RPMI7951 (cell line): ENCODE measurements at places on chromosomes 4 and X. TPM values are rescaled to one million over a fixed set of nuclear protein-coding genes. Genes with fewer than 3 reads are reported as not detected.
A peak's percentile ranks its signal among the peaks of the same experiment; 100 is the strongest.

DNA sequence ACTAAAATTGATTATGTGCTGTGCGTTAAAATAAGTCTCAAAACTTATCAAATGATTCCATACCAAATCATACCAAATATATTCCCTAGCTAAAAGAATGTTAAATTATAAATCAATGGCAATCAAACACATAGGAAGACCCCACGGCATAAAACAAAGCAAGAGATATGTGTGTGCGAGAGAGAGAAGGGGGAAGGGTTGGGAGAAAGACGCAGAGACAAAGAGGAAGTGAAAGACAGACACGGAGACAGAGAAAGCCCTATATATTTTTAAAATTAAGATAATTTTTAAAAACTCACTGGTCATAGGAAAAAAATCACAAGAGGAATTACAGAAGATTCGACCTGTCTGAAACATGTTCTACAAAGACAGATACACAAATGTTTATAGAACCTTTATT lies 371.4 kb downstream of the NLGN4X start:
- DNase-seq = no peak

- DNase-seq = no peak
Observed at GRCh38 chr4:97475621-97476020, 667.7 kb downstream of the STPG2 start.

GRCh38 chrX:16629909-16630308 lies 20.0 kb upstream of the S100G start:
- DNase-seq = no peak

The FANCB gene
- 13.1 and 16.2 TPM in 2 replicates for total RNA-seq

GRCh38 chr4:80125252-80126177 lies 52.5 kb upstream of the ANTXR2 start:
- DNase-seq = peak; percentile 67

DNA sequence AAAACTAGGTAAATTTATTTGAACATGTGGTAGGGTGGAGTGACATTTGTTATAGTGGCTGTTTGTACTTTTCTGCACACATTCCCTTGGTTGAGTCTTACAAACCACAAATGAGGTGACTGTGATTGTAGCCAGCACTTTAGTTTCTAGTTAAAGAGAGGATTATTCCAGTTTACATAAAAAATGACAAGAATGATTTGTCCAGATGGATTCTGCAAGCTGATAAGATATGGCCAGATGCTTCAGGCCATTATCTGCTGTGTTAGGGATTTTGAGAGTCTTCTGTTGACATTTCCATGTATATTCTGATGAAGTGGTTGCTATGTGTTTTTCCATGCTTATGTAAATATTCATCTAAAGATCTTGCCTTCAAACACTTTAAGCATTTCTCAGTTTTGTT lies 31.0 kb upstream of the PDE5A start:
- no peak for DNase-seq

GRCh38 chr4:30696191-30696590 lies 24.0 kb upstream of the PCDH7 start:
- no peak for DNase-seq

The SULT1E1 gene
- not detected in 2 replicates for total RNA-seq

The RAPGEF2 gene
- 12.7 and 12.9 TPM in 2 replicates for total RNA-seq

DNA sequence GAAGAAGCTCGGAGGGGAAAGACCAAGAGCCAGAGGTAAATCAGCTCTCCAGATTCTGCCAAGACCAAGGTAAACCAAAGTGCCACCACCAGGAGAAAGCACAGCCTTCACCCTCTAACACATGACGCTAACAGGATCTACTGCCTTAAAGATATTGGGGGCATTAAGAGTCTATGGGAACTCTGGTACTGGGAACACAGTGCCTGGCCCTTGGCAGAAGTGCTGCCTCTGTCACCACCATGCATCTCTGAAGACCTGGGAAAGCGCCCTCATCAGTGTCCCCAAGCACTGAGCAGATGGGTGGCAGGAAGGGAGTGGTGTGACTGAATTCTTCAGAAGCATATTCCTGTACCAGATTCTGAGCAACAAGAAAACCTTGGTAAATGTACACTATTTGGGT lies 1.3 kb downstream of the QDPR start:
- DNase-seq = no peak

DNA sequence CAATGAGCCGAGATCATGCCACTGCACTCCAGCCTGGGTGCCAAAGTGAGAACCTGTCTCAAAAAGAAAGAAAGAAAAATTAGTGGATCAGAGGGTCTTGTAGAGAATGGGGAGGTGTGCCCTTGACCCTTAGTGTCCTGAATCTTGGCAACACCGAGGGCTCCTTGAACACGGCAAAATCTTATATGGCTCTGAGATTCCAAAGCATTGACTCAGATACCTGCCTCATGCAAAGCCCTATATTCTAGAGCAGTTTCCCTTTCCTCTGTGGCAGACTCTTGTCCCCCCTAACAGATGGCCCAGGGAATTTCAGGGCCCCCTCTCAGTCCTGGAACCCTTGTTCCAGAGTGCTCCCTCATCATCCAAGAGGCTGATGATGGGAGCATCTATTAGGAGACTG lies 6.8 kb downstream of the CLDN2 start:
- DNase-seq = no peak

DNA sequence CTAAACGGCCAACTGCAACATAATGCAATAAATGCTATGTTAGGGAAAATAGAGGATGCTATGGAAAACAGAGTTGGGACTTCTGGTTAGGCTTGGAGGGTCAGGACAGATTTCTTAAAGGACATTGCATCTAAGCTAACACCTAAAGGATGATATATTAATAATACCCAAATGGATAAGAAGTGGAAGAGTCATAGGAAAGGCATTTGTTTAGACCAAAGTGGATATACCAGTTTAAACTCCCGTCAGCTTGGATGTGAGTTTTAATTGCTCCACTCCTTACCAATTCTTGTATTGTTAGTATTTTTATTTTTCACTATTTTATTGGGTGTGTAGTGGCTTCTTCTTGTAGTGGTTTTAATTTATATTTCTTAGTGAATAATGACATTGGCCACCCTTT lies 93.9 kb downstream of the PTPN13 start:
- no peak for DNase-seq

GRCh38 chr4:93092765-93093164 lies 735.8 kb upstream of the ATOH1 start:
- DNase-seq = no peak

- no peak for DNase-seq
Observed at GRCh38 chrX:148555101-148555500, 54.7 kb downstream of the AFF2 start.

The FAM200B gene
- 57.0 and 58.6 TPM in 2 replicates for total RNA-seq

- no peak for DNase-seq
Observed at GRCh38 chr4:79598801-79599200, 190.8 kb upstream of the GK2 start.

DNA sequence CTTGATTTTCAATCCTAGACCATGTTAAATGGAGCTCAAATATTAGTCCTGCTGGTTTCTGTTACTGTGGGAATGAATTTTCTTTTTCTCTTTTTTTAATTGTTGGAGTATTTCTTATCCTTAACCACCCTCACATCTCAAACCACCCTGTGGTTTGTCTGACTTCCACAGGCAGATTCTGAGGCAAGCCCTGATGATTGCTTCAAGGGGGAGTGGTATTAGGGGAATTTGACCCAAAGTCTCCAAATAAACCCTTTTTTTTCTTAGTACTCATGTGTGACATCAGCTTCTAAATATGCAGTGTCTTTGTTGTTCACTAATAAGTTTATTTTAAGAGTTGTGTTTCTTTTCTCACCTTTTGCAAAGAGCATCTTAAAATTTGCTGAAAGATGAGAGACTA lies 810.3 kb downstream of the IL1RAPL1 start:
- DNase-seq = no peak

The VSIG4 gene
- total RNA-seq = not detected in 2 replicates

- DNase-seq = peak; percentile 78
Observed at GRCh38 chr4:128516301-128516969, 228.8 kb upstream of the PGRMC2 start.

GRCh38 chr4:100075486-100076270 lies 114.6 kb downstream of the DDIT4L start:
- no peak for DNase-seq

DNA sequence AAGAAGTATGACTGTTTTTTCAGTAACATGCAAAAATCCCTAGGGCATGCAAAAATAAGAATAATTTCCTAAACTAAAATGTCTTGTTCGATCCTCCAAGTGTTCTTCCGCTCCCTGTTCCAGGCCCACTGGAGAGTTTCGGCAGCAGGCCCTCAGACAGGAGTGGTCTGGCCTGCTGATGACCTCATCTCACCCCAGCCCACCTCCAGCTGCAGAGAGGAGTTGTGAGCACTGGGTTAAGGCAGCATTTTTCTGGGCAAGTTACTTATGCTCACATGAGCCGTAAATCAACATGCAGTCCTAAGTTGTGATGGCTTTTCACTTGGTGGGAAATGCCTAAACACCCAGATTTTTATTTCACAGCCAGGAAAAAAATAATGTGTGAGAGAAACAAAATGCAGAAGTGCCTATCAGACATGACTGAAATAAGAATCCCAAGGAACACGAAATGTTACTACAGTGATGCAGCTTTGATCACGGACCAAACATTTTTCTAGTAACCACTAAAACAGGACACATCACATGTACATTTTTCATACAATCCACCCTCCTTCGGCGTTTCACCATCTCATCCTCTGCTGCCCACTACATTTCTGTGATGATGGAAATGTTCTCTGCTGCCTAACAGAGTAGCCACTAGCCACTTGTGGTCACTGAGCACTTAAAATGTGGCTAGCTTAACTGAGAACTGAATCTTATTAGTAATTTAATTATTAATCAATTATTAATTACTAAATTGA lies 153.3 kb upstream of the TBL1X start:
- DNase-seq = peak; percentile 14
